Forelimb muscle (tissue), 1 donor: ENCODE measurements at places on chromosomes 4 and X.

DNA sequence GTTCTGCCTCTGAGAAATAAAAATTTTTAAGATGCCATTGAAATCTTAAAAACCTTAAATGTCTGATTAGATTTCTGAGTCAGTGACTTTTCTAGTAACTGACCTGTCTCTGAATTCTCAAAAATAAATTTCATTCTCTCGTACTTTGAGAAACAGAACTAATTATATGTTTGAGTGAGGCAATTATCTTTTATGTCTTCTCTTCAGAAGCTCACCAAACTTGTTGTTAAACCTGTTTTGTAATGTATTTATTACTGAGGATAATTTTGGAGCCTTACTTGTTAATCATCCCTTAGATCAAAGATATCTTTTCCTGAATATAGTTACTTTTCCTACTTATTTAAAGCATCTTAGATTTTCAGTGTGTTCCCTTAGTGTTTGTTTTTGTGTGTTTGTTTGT, 64.5 kb upstream of the MMAA start:
- no peak for DNase-seq

GRCh38 chrX:105697984-105698781, 124.2 kb upstream of the NRK start:
- DNase-seq: no peak

DNA sequence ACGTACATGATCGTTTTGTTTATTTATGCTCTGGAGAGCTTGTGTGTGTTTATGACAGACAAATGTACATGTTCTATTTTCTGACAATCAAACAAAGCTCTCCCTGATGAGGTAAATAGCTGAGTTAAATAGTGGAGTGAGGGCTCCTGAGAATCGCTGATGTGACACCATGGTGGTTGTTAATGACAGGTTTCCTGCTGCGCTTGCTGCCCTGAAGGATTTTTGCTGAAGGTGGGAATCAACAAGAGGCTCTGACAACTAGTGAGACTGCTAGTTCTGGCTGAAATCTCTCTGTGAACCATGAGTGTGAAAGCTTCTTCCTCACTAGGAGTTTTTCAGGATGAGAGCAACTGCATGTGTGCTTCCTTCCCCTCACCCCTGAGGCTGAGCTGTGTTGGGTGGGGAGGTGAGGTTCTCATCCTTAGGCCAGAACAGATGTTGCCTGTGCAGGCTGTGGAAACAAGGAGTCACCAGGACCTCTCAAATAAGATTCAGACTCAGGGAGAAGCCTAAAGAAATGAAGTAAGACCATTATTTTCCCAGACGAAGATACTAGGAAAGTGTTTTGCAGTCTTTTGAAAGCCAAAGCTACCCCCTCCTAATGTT, 173.4 kb upstream of the JADE1 start:
- no peak for DNase-seq

DNA sequence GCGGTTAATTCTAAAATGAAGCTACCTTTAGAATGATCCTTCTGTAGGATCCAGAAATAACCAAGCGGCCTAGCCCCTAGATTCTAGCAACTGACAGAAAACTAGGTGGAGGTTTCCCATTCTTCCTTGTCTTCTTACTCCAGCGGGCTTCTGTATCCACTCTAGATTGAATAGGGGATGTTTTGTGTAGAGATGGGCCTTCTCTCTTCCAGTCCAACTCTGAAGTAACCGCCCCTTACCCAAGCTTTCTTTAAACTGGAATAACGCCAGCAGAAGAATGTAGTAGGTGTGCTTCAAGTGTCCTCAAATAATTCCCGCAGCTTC, 386 bp upstream of the TMEM184C start:
- no peak for DNase-seq

DNA sequence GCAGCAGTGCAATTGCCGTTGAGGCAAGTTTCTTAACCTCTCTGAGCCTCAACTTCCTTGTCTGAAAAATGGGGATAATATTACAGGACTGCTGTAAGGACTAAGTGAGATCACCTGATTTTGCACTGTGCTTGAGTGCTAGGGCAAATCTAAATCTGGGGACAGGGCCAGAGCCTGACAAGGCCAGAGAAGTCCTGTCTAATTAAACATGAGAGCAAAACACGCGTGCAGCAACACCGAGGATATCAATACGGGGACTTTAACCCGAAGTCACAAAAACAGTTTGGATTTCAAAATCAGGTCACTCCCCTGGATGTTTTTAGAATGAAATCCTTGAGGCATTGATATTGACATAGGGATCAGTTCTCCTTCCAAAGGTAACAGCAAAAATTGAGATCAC, 5.7 kb upstream of the GJB1 start:
- no peak for DNase-seq

GRCh38 chr4:2743518-2744445, 12.4 kb downstream of the TNIP2 start:
- no peak for DNase-seq

- no peak for DNase-seq
These were observed 122.7 kb downstream of the TMEM164 start for GRCh38 chrX:110125446-110126162.
